ENCODE measurements at places on chromosomes 6 and 20.

GRCh38 chr20:39359981-39360620 is 398.0 kb downstream of the DHX35 start:
- DNase-seq, result no peak

GRCh38 chr6:95266537-95267258 is 310.6 kb upstream of the MANEA start:
- no peak for DNase-seq

DNA sequence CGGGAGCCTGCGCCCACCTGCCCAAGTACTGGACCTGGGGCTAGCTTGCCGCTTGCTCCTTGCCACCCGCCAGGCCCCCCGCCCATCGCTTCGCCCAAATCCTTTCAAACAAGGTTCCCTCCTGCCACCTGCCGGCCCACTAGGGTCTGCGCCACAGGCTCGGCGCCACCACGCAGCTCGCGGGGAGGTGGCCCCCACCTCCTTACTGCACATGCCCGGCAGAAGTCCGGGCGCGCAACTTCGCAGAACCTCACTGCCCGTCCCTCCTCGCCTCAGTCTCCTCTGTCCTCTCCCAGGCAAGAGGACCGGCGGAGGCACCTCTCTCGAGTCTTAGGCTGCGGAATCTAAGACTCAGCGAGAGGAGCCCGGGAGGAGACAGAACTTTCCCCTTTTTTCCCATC is 11.2 kb downstream of the GNAS-AS1 start:
- DNase-seq, result no peak

GRCh38 chr20:5000263-5001173 is 792 bp downstream of the SLC23A2 start:
- no peak for DNase-seq

DNA sequence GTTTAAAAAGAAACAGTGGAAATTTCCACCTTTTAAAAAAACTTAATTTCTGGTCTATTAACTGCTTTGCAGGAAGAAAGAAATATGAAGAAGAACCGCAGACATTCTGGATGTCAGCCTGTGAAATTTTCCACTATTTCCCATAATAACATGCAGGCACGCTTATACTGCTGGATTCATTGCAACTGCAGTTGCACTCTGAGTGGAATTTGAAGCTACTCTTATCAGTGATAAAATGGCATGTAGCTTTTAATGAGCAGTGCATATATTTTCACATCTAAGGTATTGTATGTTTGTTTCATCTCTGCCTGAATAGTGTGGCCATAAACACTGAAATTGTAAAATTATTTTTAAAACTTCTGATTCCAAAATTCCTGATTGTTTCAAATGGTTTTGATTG is 28.2 kb downstream of the NCOA3 start:
- no peak for DNase-seq

DNA sequence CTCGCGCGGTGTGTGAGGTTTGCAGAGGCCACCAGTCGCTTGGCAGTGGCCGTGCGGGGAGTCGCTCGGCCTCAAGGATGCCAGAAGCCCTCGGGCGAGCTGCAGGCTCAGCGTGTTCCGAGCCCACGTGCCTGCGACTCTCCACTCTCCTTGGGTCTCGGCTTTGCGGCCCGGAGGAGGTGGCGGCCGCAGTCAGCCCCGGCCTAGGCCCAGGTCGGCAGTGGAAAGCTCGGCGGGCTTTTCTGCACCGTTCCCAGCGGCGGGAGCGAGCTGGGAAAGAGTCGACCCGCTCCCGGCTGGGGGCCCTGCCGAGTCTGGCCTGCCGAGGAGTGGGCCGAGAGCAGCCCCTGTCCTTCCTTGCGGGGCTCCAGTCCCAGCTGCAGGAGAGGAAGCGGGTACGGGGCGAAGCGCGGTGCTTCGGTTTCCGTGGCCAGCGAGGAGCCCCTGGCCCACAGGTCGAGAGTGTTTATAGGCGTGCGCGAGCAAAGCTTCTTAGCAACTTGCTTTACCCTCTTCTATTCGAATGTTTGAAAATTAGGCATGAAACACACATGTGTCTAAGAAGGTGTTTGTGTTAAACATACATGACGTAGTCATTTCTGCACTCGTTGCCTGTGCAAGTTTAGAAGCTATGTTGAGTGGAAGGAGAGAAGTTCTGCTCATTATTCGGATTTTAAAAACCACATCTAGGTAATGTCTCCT is 5.6 kb downstream of the FOXC1 start:
- no peak for DNase-seq

DNA sequence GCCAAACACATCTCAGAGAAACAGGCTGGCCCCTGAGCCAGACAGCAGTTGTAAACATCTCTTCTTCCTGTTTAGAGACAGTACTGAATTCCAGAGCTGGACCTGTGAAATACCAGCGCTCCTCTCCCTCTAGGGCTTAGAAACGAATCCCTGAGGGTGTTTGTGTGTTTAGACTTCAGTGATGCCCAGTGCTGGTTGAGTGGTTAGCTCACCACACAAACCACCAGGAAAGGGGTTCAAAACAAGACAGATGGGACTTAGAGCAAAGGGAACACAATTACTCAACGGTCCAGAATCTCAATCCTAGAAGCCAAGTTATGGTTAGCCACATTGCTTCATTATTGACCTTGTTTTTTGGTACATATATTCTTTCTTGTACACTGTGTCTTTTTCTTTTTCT is 108.7 kb upstream of the TMEM170B start:
- no peak for DNase-seq

- DNase-seq, result no peak
Measured at GRCh38 chr6:3039384-3039783, 28.9 kb upstream of the RIPK1 start.

- DNase-seq, result no peak
Measured at GRCh38 chr6:30760549-30760948, 16.2 kb upstream of the IER3 start.

- DNase-seq, result no peak
Measured at GRCh38 chr6:20341564-20341963, 60.1 kb upstream of the E2F3 start.
